CD4-positive, alpha-beta T cell treated with Interleukin-4 for 1 hour (primary cell): ENCODE measurements at places on chromosomes 3 and 15.
A peak's percentile ranks its signal among the peaks of the same experiment; 100 is the strongest.

DNA sequence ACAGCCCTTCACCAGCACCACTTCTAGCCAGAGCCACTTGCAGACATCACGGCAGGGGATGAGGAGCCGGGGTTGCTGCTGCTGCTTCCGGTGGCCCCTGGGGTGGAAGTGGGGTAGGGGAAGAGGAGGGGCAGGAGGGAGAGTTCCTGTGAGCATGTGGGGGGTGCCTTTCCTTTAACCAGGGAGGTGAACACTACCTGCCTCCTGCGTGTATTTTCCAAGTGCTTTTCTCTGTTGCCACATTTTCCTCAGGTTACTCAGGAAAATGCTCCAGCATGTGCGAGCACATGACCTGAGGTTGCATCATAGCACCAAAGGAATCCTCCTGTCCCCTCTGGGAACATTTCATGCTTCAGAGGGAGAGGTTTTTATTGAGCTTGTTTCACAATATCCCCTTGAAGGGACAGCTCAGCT lies 12.2 kb upstream of the SACM1L start:
- peak; percentile 66 for DNase-seq

DNA sequence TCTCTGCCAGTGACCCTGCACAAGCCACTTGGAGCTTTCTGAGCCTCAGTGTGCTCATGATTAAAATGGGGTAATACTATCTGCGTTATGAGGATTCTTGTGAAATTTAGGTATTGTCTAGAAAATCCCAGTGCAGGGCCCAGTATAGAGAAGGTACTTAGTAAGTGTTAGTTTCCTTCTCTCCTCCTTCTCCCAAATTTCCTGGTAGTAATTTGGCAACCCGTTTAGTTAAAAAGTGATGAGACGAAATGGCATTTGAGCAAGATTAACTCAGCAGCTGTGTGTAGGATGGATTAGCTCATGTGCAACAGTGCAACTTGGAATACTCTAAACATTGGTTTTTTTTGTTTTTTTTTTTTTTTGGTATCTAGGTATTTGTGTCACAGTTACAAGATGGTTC lies 84.6 kb downstream of the SLCO3A1 start:
- no peak for DNase-seq

DNA sequence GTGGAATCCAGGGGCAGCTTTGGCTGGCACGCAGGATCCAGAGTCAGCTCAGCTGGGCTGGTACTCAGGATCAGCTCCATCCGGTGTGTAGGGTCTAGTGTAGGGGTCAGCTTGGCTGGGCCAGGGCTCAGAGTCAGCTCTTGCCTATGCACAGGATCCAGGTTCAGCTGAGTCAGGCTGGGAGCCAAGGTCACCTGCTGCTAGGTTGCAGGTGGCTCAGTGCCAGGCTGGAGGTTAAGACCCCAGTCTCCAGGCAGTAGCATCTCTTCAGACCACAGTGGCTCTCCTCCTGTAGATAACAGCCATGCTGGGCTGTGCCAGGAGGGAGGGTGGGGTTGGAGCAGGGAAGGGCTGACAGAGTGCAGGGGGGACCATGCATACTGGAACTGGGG lies 1.8 kb downstream of the HYAL3 start:
- DNase-seq: no peak

DNA sequence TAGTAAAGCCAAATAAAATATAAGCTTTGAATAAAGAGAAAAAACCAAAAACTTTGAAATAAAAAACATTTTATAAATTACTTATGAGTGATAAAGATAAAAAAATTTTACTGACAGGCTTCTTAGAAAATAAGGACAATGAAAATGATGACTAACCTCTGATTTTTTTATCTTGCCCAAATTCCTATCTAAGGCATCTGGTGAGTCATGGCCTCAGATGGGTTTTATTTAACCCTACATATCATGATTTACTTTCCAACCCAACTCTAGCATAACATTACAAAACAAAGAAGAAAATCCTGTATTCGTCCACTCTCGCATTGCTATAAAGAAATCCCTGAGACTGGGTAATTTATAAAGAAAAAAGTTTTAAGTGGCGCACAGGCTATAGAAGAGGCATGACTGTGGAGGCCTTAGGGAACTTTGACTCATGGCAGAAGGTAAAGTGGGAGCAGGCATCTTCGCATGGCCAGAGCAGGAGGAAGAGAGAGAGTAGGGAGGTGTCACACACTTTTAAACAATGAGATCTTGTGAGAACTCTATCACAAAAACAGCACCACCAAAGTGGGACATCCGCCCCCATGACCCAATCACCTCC lies 152.1 kb downstream of the NEK10 start:
- no peak for DNase-seq
